Inflammatory macrophage treated with lipopolysaccharide for 1 hour (primary cell): ENCODE measurements at places on chromosomes 11 and 22.

- no peak for DNase-seq
These were observed 672.7 kb downstream of the TBC1D22A start for GRCh38 chr22:47435204-47435487.

DNA sequence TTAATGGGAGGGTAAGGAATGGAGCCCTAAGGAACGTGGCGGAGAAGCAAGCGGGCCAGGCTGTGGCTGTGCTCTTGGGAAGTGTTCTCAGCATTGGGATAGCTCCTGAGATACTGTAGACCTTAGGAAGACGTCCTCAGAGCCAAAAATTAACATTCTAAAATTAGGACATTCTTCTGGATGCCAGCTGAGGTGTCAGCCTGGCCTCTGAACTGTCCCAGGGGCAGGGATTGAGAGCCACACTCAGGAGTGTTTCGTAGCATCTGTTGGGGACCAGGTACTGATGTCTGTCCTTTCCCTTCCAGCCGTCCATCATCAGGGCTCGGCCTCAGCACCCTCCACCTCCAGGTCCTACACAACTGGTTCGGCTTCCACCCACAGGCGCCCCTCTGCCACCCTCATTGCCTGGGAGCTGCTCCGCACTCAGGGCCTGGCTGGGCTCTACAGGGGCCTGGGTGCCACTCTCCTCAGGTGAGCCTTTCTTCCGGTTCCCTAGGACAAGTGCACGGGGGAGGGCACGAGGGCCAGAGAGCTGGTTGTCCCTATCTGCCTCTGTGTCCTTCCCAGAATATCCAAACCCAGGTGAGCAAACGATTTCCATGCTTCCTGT, 23.6 kb downstream of the SLC25A18 start:
- DNase-seq = no peak

GRCh38 chr11:70948855-70949531, 303.4 kb downstream of the SHANK2 start:
- no peak for DNase-seq

DNA sequence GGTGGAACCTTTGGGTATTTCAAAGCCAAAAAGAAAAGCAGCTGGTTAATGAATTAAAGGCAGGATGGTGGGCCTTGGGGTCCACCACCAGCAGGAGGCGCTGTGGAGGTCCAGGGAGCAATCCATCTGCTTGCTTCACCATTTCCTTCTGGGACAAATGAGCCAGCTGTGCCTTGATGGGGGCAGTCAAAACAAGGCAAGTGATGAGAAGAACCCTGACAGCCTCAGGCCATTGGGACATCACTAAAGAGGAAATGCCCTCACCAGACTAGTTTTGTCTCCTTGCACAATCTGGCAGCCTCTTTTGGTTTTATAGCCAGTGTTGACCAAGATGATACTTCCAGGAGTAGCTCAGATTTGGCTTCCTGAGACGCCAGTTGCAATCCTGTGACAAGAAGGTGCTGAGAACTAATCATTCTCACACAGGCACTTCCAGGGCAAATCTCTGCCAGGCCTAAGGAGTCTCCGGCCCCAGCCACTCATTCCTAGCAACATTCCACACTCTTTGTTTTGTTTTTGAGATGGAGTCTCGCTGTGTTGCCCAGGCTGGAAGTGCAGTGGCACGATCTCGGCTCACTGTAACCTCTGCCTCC, 38.2 kb upstream of the WEE1 start:
- peak; percentile 92 for DNase-seq

GRCh38 chr22:42990131-42990838, 24.7 kb downstream of the PACSIN2 start:
- DNase-seq = peak; percentile 84

DNA sequence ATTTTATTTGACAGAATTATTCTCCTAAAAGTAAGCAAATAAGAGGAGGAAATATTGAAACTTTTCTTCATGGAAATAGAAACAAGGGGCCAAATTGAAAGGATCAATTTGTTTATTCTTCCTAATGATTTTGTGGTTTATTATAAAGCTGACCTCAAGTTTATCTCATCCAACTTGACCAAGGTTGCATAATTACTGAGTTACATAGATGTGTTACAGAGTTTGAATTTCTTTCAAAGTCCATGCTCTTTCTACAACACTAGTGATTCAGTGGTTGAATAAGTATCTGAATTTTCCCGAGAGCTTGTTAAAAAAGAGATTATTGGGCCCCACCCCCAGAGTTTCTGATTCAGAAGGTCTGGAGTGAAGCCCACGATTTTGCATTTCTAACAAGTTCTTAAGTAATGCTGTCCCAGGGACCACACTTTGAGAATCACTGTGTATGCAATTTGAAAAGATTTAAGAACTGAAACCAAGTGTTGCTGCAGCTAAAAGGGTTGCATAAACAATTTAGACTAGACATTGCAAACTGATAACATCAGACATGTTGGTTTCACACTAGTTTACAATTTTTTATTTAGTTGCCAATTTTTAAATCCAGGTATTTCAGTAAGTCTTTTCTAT, 485.7 kb upstream of the ANO5 start:
- DNase-seq = peak; percentile 19

GRCh38 chr11:127395034-127395433, 394.5 kb upstream of the KIRREL3 start:
- DNase-seq = no peak

DNA sequence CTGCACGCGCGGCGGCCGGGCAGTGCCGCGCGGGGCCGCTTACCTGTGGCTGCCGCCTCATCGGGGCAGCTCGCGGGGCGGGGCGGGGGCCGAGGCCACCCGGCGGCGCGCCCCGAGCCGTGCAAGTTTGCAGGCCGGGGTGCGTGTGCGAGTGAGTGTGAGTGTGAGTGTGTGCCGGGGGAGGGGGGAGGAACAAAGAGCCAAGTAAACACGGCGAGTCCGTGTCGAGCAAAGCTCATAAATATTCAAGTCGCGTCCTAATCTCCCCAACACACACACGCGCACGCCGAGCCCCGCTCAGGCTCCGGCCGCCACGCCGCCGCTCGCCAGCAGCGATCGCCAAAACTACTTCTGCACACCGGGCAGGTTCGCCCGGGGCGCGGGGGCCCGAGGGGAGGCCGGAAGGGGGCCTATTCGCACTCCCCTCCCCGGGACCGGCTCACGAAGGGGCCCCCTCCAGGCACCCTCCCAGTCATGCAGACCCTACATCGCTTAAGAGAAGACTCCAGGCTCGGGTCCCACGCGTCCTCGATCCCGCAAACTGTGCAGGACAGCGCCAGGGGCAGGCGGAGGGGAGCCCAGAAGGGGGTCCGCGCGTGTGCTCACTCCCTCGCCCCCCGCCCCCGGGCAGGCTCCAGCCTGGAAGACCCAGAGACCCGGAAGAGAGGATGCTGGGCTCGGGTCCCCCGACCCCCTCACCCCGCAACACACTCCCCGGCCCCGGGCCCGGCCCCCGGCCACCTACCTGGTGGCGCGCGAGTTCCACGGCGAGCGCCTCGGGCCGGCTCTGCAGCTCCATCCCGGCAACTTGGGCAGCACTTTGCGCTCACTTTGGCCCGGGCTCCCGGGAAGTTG, 827 bp downstream of the PHF21B start:
- no peak for DNase-seq

GRCh38 chr11:57903441-57904123, 120.1 kb upstream of the OR9Q1 start:
- DNase-seq = no peak

DNA sequence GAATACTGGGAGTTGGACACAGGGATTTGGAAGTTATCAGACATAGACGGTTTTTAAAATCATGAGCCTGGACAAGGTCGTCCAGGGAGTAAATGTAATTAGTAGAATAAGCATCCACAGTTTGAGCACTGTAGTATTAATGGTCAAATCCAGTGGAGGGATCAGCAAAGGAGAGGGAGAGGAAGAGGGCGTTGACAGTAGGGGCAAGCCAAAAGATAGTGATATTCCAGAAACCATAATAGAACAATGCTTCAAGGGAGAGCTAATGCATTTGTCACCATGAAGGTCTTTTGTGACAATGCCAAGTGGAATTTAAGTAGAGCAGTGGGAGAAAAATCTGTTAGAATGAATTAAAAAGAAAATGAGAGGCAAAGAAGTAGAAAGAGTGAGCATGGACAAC, 68.9 kb upstream of the SLC5A12 start:
- no peak for DNase-seq
